Activated T-helper 9 cell treated with anti-CD3 and anti-CD28 coated beads, Interleukin-2, amount 50 U/mL, for 16 hours (primary cell): ENCODE measurements at places on chromosomes 3 and 15.

- no peak for DNase-seq
These were observed 451.1 kb upstream of the KCNMB2 start for GRCh38 chr3:178084938-178085816.

GRCh38 chr3:87090631-87091030 is 99.7 kb upstream of the VGLL3 start:
- no peak for DNase-seq

DNA sequence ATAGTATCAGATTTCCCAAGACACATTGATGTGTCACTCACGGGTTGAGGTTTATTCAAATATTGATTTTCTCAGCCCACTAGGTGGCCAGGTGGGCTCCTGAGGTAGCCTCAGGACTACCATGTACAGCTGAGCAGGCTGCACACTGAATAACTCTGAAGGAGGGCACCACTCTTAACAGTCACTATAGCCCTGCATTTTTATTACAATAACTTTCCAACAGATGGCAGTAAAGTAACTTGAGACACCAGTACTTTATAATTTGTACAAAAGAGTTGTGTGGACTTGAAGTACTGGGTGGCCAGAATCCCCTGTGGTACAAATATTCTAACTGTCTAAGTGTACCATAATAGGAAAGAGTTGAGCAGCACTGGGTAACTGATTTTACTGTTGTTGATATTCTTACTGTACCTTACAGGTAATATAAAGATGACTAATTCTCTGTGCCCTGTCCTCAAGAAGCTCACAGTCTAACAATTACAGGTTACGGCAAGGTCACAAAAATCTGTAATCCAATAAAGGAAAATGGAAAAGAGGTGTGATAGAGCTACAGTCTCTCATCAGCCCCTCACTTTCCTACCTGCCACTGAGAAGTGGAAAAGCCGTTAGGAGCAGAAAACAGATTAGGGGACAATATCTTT is 76.0 kb downstream of the ETFA start:
- DNase-seq, result no peak

- no peak for DNase-seq
These were observed 12.0 kb downstream of the TTBK2 start for GRCh38 chr15:42908538-42908937.

GRCh38 chr3:123939706-123940105 is 21.3 kb downstream of the CCDC14 start:
- DNase-seq, result no peak

- DNase-seq, result no peak
These were observed 28.7 kb downstream of the USP8 start for GRCh38 chr15:50452927-50453326.

DNA sequence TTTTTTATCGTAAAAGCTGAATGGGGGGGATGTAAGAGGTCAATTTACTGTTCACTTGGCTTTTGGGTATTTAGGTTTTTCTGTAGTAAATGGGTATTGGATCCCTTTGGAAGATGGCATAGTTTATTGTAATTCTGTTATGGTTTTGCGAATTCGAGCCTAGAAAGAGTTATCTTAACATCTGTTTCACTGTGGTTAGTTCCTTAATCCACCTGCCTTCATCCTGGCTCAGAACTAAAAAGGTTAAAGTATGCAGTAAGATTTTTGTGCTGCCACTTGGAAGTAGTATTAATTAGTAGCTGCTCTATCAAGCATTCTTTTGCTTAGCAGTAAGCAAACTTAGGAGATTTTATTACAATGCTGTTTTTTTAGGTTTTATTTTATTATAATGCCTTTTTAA is 62.4 kb downstream of the ARIH1 start:
- no peak for DNase-seq

DNA sequence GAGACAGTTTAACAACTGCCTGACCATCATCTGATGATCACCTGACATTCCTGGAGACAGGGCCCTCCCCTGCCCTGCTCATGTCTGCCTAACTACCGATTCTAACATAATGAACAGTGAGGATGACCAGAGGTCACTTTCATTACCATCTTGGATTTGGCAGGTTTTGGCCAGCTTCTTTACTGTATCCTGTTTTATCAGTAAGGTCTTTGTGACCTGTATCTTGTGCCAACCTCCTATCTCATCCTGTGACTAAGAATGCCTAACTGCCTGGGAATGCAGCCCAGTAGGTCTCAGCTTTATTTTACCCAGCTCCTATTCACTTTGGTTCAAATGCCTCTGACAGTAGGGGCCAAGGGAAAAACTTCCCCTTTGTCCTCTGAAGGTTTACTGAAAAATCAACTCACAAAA is 40.2 kb downstream of the METTL6 start:
- DNase-seq, result no peak

GRCh38 chr3:32256206-32256605 is 17.7 kb downstream of the CMTM8 start:
- no peak for DNase-seq

DNA sequence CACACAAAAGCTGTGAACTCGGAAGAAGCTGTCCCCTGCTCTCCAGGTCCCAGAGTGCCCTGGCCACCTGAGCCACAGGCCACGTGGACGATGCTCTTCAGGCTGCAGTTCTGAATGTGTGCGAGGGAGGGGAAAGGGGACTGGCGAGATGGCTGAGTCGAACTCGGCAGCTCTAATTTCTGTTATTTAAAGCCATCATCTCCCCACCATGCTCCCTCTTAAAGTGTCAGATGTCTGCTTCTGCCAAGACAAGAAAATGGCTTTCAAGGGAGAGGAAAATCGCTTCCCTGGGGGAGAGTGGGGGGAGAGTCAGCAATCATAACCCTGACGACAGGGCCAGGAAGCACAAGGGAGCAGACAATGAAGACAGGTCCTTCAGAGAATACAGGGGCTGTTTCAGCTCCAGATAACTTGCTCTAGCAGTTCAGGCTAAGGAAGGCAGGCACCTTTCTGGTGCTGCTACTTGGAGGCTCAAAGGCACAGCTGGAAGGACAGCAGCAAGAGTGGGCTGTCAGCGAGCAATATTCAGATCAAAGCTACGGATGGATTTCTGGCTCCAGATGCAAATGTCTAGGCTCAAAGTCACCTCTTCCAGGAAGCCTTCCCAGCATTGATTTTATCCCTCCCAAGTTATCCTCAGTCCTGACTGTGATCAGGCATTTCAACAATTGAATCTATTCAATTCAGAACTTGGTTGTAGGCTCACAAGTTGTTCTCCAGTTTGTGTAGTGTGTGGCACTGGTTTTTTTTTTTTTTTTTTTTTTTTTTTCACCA is 15.5 kb upstream of the CCDC33 start:
- DNase-seq, result no peak
